ENCODE measurements at places on chromosomes 11 and 22.
A peak's percentile ranks its signal among the peaks of the same experiment; 100 is the strongest.

DNA sequence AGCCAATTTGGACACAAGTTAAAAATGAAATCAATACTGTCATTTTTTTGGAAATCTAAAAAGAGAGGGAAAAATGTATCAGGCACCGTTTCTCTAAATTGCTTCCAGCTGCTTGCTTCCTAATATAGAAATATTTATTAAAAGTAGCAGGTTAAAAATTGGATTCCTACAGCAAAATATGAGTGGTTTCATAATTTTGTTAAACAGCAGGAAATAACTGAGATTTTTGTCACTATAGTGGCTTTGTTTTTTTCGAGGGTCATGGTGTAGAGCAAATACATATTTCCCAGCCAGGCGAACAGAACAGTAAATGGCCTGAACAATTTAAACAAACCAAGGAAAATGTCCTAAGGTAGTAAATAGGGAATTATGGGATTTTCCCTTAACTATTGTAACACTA, 159.7 kb downstream of the DDX10 start:
- no peak for DNase-seq

GRCh38 chr11:86129740-86130540, 61.1 kb upstream of the PICALM start:
- DNase-seq, result no peak

DNA sequence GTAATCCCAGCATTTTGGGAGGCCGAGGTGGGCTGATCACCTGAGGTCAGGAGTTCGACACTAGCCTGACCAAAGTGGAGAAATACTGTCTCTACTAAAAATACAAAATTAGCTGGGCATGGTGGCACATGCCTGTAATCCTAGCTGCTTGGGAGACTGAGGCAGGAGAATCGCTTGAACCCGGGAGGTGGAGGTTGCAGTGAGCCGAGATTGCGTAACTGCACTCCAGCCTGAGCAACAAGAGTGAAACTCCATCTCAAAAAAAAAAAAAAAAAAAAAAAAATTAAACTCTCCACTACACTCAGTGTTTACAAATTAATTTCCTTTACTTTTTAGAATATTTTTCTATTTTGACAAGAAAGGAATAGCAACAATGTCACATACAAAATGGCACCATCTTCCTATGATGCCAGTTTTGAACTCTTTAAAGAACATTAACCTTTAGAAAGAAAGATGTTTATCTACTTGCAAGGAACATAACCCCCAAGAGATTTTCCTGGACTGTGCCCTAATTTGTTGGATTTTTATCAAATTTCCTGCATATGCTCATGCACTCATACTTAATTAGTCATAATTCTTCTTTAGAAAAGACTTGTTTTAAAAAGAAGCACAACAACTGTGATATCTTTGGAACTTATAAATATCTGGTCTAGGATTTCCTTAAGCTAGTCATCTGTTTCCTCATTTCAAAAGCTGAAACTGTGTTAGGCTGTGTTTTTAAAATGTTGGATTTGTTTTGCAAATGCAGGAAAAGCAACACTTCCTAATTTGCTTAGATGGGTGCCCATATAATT, 22.6 kb upstream of the HIPK3 start:
- DNase-seq, result no peak

- no peak for DNase-seq
These were observed 1562.4 kb upstream of the RAG2 start for GRCh38 chr11:38160433-38160832.

- peak; percentile 9 for DNase-seq
These were observed 2.4 kb downstream of the ZDHHC24 start for GRCh38 chr11:66543263-66544107.

- DNase-seq, result no peak
These were observed 2.3 kb upstream of the CRY2 start for GRCh38 chr11:45844822-45845578.

DNA sequence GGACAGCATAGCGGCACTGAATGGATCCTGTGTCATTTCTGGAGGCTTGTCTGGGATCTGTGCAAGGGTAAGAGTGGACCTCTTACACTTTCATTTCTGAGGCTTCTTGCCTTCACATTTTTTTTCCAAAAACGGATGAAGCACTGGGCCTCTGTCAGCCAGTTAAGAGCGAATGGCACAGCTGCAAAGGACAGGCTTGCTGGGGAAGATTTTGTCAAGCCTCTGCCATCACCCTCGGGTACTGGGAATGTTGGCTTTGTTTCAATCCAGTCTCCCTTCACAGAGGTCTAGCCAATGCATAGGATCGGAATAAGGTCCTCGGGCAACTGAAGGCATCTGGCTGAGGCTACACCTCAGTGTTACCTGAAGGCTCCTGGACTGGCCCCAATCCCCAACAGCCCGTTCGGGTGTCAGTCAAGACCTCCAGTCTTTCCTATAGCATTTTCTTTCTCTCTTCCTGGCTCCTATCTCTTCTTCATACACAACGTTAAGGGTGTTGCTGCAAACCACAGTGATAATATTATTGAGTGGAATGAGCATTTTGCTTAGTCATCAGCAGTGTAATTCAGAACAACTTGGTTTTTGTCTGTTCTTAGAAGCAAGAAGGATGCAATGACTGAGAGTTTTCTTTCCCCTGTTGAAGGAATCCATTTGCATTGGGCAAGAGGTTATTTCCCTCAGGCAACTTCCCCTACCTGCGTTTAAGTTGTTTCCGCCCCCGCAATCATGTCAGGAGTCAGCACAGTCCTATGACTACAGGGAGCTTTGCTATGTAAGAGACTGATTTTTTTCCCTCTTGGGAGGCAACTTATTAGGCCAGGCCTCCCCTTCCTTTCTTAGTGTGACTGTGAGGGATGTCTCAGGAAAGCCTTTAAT, 22.8 kb downstream of the NPAT start:
- DNase-seq, result no peak

GRCh38 chr22:20092477-20092854, 12.4 kb downstream of the DGCR8 start:
- DNase-seq, result no peak

GRCh38 chr11:109148669-109149068, 273.3 kb upstream of the C11orf87 start:
- no peak for DNase-seq

DNA sequence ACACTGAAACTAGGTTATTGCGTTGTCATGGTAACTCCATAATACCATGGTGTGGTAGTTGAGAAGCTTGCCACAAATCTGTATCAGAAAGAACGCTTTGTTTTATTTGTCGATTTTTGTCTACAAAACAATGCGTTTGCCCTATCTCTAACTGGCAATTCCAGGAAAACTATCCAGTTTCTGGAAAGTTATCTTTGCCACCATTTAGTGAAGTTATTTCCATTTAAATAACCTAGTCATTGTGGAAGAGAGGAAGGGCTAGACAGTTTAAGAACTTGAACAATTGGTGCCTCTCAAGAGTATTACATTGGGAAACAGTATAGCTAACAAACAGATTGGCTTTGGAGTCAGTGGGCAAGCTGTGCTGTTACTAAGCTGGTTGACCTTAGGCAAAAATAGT, 7.9 kb downstream of the HSD17B12 start:
- no peak for DNase-seq

GRCh38 chr22:39309364-39309861, 10.0 kb downstream of the RPL3 start:
- DNase-seq, result no peak

DNA sequence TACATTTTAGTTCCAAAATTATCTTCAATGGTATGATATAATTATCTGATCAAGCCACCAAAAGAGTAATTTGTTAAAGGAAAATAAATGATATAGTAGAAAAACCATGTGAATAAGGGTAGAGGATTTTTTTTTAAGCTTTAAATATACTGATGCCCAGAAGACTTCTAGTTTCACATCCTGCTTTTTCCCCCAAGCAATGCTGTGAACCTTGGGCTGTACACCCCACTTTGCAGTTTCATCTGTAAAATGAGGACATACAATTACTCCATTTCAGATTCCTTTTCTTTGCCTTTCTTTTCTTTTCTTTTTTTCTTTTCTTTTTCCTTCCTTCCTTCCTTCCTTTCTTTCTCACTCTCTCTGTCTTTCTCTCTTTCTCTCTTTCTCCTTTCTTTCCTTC, 1125.4 kb downstream of the DLG2 start:
- no peak for DNase-seq

GRCh38 chr11:5625281-5625680, 480 bp downstream of the TRIM34 start:
- DNase-seq, result no peak

- no peak for DNase-seq
These were observed 5.6 kb upstream of the KCTD17 start for GRCh38 chr22:37045958-37046357.

DNA sequence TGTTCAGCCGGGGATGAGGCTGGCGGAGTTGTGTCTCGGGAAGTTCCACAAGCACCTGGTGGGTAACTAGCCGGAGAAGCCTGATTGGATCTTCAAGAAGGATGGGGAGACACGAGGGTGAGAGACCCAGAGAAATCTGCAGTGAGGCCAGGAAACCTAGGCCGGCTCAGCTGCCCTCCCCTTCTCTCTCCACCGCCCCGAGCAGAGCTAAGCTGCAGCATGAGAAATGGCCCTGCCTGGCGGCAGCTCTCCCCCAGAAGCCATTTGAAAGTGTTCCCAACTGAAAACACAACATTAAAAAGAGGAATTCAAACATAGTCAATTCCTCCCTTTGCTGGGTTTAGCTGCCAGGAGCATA, 77.8 kb upstream of the SHISAL1 start:
- no peak for DNase-seq

- DNase-seq, result no peak
These were observed 217.6 kb upstream of the ANO5 start for GRCh38 chr11:21975242-21975641.

DNA sequence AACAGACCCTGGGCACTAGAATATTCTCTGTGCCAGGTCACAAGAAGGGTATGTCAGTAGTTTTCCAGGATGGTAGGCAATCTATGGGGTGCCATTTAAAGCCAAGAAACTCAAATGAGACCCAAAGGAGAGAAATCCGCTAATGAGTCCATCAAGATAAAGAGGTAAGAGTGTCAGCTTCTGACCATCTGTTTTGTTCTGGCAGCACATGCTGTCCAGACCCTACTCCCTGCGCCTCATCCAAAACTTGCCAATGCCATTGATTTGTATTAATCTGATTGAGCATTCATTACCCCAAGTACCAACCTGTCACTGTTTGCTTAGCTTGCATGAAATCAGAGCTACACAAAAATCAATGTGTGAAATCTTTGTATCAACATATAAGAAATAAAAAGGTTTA, 229.0 kb downstream of the BLID start:
- DNase-seq, result no peak

DNA sequence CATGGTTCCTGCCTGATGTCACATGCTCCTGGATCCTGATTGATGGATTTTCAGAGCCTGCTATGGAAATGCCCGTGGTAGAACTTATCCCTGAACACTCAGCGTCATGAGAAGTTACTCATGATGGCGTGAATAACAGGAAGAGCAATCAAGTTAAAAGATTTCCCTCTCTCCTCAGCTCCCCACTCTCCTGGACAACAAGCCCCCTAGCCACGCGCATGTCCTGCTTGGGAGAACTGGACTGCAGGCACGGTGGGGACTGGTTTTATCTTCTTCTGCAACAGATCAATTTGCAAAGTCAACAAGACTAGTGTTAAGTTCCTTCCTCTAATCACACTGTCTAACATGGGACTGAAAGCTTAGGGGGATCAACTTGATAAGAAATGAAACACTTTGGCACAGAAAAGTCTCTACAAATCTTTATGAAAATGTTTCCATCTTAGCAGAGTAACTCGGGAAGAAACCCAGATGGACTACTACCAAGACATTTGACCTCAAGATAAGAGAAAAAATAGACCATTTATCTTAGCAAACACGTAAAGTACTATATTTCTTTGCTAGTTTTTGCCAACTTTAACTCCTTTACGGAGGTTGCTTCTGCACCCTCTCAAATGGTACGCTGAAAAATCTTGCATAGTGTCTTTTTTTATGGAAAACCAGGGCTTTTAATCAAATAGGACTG, 27.6 kb downstream of the POU2AF1 start:
- DNase-seq, result no peak

DNA sequence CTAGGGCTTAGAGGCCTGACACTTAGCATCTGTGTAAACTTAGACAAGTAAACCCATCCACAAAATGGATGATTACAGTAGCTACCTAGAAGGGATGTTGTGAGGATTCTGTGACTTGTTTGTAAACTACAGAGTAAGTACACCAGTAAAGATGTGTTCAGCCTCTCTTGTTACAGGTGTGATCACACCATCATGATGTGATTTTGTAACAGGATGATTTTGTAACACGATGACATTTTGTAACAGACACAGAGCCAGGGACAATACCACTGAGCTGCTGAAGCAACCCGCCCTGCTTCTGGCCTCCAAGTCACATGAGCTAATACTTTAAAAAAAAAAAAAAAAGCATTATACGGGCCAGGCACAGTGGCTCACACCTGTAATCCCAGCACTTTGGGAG, 17.0 kb downstream of the FADD start:
- no peak for DNase-seq

- DNase-seq, result no peak
These were observed 38.5 kb downstream of the RIBC2 start for GRCh38 chr22:45451972-45452371.

GRCh38 chr11:111355101-111355500, 24.0 kb downstream of the POU2AF1 start:
- no peak for DNase-seq

- no peak for DNase-seq
These were observed 4.3 kb downstream of the IGSF22 start for GRCh38 chr11:18721561-18722292.

GRCh38 chr11:127675581-127675980, 675.0 kb upstream of the KIRREL3 start:
- no peak for DNase-seq

GRCh38 chr11:35272391-35272902, 133.5 kb downstream of the CD44 start:
- DNase-seq, result no peak

GRCh38 chr11:44992181-44992582, 41.5 kb upstream of the TP53I11 start:
- DNase-seq, result no peak

GRCh38 chr11:1734641-1735081, 15.7 kb downstream of the IFITM10 start:
- no peak for DNase-seq

GRCh38 chr11:20013346-20014066, 146.8 kb downstream of the DBX1 start:
- no peak for DNase-seq

GRCh38 chr22:50243685-50244419, 971 bp downstream of the TUBGCP6 start:
- no peak for DNase-seq

GRCh38 chr22:46739094-46739870, 1.2 kb upstream of the CERK start:
- peak; percentile 43 for DNase-seq

- DNase-seq, result no peak
These were observed 1505.6 kb downstream of the BRD1 start for GRCh38 chr22:48321986-48322545.

DNA sequence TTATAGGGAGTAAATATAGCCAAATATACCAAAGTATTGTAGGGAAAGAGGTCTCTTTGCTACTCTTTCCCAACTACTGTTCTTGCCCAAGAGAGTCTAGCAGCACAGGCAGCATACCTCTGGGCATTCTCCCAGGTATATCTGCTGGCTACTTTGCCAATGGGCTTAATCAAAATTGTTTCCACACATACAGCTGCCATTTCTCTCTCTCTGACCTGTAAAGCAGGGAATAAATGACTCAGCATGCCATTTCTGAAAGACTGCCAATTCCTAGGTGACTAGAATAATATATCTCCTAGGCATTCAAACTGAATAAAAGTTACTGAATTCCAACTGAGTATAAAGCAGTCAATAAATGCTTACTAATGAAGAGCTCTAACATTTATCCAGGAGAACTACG, 44.6 kb downstream of the RDX start:
- no peak for DNase-seq

Data from anterior cingulate cortex (tissue), 58 donors.